ENCODE measurements at places on chromosomes 7 and 10.

GRCh38 chr7:138799336-138800000, 1.5 kb upstream of the ATP6V0A4 start:
- no peak for DNase-seq

GRCh38 chr7:13577566-13578145, 411.8 kb downstream of the ETV1 start:
- DNase-seq: no peak

GRCh38 chr10:89207181-89207800, at the start of gene CH25H:
Gene CH25H (minus strand): TSS chr10:89207317. CDS start chr10:89207292, 25 bp downstream.
- DNase-seq: peak; percentile 68

- peak; percentile 69 for DNase-seq
Measured at GRCh38 chr10:32189400-32190084, 133.3 kb upstream of the KIF5B start.

GRCh38 chr10:121157998-121158397, 306.8 kb downstream of the WDR11 start:
- DNase-seq: peak; percentile 92

- no peak for DNase-seq
Measured at GRCh38 chr7:70392877-70393435, 739.0 kb upstream of the GALNT17 start.

GRCh38 chr7:47441796-47442604, 139.9 kb downstream of the TNS3 start:
- DNase-seq: no peak

DNA sequence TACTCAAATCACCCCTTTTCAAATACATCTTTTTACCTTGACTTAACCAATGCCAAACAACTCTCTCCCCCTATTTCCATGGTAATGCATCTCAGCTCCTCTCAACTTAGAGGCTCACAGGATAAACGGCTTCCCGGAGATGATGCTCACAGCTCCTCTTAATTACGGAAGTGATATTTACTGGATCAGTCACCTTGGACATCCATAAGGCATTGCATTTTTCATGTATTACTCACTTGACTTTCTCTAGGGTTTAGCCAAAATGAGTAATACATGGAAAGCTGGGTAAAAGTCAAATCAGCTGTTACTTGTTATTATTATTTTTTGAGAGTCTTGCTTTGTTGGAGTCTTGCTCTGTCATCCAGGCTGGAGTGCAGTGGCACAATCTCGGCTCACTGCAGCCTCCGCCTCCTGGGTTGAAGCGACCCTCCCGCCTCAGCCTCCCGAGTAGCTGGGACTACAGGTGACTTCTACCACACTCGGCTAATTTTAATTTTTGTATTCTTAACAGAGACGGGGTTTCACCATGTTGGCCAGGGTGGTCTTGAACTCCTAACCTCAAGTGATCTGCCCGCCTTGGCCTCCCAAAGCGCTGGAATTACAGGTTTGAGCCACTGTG, 73.3 kb upstream of the RHEB start:
- DNase-seq: no peak

DNA sequence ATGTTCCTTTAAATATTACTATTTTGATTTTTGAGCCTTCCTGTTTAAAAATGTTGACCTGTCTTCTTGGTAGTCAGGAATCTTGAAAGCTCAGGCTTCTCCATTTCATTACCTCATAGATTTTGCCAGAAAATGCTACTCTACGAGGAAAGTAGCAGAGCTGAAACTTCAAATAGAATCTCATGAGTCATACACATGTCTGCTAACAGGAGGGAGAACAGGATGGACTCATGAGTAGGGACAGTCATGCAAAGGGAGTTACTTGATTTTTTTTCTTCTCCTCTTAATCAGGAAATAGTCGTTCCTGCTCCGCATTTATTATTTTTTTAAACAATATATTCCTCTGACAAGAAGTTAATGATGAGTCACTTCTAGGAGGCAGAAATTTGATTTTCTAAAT, 37.0 kb upstream of the MINDY3 start:
- no peak for DNase-seq

DNA sequence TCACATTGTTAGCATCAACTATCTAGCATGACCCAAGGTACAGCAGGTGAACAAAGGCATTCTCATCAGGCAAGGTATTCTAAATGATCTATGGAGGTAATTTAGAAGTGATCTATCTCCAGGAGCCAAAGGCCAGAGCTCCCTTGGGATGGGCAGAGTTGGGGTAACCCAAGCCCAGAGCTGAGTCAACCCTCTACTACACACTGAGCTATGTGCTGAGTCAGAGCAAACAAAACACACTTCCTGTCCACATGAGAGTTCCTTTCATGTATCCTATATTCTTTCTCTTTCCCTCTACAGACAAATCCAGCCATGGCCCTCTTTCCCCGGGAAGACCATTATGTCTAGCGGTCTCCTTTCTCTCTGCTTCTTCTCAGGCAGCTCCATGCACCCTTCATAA, 68.2 kb upstream of the AGK start:
- DNase-seq: no peak

- DNase-seq: peak; percentile 72
Measured at GRCh38 chr10:35435824-35436223, 99.5 kb downstream of the CCNY start.

- DNase-seq: no peak
Measured at GRCh38 chr7:157022681-157023588, 12.5 kb upstream of the MNX1 start.

GRCh38 chr7:23546897-23547572, 15.3 kb upstream of the TRA2A start:
- peak; percentile 88 for DNase-seq

Measured in inflammatory macrophage (primary cell).